ENCODE measurements at places on chromosomes 16 and 17.

- DNase-seq, result no peak
These were observed 4.5 kb upstream of the SLC4A1 start for GRCh38 chr17:44272321-44272951.

DNA sequence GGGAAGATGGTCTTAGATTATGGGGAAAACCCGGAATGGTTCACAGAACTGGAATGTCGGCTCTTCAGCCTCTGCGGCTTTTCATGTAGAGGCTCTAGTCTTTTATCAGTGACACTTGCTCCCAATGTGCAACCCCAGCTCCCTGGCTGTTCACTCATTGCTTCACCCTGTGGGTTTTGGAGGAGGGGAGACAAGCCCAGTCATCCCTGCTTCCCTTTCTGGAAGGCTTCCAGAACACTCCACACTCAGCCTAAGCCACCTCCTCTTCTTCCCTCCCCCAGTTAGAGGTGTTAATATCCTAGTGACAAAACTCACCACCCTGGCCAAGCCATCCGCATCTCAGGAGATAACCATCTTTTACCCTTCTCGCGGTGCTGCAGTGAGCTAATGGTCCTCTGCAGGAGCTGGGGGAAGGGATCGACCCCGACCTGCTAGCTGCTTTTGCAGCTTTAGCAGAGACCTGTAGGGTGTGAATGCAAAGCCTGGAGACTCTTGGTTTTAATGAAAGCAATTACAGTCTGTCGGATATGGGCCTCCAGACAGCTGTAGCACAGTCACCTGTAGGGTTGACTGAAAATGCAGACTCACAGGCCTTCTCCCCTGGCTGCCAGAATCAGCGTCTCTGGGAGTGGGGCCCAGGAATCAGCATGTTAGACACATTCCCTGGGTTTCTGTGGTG, 24.3 kb upstream of the LASP1NB start:
- DNase-seq, result no peak

DNA sequence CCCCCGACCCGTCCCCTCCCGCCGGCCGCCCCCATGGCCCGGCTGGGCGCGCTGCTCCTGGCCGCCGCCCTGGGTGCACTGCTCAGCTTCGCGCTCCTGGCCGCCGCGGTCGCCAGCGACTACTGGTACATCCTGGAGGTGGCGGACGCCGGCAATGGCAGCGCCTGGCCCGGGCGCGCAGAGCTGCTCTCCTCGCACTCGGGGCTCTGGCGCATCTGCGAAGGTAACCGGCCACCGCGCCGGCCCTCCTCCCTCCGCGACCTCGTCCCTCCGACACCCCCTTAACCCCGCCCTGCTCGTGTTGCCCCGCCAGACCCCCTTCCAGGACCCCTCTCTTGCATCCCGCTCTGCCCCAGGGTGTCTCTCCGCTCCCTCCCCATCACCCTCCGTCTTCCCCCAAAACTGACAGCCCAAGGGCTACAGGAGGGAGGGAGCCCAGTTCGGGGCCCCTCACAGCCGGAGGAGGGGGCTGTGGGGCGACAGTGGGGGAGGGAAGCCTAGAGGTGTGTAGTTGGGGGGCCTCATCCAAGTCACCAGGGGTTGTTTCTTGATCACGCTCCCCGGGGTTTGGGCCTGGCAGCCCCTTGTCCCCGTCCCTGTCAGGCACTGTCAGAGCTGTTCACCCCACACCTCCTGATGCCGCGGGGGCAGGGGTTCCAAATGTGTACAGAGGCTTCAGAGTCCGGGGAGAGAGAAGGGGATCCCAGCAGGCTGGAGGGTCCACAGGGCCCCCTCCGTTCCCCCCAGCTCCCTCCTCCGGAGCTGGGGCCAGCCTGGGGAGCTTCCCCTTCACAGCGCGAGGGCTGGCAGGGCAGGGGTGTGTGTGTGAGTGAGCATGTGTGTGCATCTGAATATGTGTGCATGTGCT, 794 bp downstream of the TMEM235 start:
- DNase-seq, result peak; percentile 29

DNA sequence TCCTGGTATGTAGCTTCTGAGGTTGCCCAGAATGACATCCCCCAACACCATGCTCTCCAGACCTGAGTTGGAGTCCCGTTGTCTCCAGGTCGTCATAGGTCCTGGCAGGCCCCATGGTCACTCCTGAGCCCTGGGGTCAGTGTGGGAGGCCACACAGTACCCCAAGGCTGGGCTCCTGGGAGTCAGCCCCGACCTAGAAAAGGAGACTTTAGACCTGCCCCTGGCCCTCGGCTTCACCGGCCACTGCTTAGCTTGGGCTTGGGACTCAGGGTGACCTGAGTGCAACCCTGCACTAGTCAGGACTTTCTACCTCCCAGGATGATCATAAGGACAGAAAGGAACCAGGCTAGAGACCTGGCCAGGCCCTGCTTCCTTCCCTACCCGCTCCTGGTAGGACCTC, 65.8 kb downstream of the PRMT7 start:
- no peak for DNase-seq

DNA sequence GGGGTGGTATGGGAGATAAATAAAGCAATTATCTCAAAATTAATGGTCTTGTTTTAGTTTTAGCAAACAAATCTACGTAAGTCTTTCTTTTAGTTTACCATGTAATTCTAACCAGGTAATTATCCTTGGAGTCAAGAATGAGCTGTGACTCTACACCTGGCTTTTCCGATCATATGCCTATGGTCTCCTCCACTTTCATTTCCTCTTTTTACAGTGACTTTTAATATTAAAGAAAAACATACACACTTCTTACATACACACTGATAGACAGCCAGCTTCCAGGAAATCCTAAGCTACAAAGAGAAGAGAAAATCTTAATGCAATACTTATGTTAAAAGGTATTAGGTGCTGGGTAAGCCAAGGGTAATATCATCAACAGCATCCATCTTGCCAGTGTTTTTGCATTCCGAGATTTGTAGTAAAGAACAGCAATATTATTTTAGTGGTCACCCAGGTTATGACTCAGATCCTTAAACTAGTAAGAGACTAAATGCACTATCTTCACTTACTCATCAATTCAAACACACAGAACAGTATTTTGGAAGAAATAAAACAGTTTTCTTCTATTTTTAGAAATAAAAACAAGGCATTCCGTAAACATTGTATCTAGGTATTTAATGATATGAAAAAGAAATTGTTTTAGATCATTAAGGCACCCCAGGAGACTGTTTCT, 4.4 kb upstream of the IRX5 start:
- DNase-seq, result no peak

DNA sequence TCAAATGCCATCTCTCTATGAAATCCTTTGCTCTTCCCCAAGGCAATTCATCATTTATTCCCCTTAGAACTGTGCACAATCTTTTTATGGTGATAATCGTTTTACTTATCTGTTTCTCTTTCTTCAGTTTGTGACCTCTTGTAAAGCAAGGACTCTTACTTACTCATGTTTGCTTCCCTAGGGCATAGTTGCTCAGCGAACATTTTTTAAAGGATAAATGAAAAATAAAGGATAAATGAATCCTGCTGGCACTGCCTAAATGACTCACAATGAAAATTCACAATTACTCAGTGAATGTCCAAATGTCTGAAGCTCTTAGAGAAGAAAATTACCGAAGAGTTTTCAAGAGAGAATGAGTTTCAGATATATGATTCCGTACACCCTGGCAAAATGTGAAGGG, 671.7 kb downstream of the CDH11 start:
- no peak for DNase-seq

- no peak for DNase-seq
These were observed 660 bp downstream of the RHBDF1 start for GRCh38 chr16:71540-72401.

GRCh38 chr16:1701216-1701878, 4.6 kb upstream of the MAPK8IP3 start:
- DNase-seq, result no peak

- DNase-seq, result no peak
These were observed 185.1 kb downstream of the RPTOR start for GRCh38 chr17:80729761-80730160.

- peak; percentile 57 for DNase-seq
These were observed 747 bp downstream of the ATXN7L3 start for GRCh38 chr17:44198721-44199552.

DNA sequence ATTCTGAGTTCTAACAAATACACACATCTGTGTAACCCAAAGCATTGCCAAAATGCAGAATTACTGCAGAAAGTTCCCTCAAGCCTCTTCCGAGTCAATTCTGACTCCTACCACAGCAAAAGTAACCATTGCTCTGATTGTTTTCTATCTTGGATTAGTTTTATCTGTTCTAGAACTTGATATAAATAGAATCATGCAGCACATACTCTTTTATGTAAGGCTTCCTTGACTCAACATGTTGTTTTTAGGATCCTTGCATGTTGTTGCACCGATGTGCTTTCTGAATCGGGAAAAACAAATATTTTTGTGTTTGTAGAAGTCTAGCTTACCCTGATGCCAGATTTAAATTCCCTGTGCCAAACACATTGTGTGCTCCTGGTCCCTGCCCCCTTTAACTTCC, 140.4 kb downstream of the CDH13 start:
- no peak for DNase-seq

GRCh38 chr16:1149101-1149636, 3.7 kb upstream of the CACNA1H start:
- no peak for DNase-seq

DNA sequence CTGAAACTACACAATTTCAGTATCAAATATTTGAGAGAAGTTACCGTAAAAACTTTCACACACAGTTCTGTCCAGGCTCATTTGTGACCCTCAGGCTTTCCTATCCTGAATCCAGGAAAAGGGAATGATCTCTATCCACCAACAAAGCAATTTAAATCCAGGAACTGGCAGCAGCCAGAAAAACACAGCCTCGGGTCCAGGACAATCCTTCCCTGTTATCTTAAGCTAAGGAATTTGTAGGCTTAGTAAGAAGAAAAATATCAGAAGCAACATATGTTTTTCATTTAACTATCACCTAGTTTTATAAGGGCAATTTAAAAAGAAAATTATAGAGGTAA, 47.1 kb downstream of the TEX2 start:
- no peak for DNase-seq

DNA sequence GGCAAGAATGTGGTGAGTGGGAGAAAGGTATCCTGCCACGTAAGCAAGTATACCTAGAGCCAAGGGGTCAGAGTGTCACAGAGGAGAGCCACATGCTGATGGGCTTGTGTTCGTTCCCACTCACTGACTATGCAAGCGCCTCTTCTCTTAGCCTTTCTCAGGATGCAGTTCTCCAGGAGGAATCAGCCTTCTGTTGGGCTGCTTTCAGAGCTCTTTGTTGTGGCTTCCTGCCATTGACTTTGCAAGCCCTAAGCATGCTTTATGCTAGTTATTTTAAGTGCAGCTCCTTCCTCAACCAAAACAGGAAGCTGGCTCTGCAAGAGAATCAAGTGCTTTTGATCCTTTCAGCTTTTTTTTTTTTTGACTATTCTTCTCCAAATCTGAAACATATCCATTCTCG, 66.6 kb downstream of the SIAH1 start:
- DNase-seq, result no peak

- DNase-seq, result no peak
These were observed 5.3 kb upstream of the C1QBP start for GRCh38 chr17:5444209-5444608.

DNA sequence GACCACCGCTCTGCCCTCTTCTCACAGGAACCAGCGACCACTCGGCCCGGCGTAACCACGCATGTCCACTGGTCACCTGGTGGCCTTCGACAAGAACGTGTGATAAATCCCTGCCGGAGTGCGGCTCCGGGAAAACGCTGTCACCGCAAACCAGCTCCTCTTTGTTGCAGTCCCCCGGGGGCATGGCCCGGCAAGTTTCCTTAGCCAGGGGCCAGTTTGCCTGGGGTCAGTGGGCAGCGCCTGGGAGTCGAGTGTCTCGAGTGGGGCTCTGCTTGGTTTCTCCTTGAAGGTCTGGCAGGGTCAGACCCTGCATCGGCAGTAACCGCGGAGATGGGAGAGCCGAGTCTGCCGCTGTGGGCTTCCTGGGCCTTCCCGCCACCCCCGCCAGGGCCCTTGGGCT, 52.5 kb downstream of the JPH3 start:
- no peak for DNase-seq

DNA sequence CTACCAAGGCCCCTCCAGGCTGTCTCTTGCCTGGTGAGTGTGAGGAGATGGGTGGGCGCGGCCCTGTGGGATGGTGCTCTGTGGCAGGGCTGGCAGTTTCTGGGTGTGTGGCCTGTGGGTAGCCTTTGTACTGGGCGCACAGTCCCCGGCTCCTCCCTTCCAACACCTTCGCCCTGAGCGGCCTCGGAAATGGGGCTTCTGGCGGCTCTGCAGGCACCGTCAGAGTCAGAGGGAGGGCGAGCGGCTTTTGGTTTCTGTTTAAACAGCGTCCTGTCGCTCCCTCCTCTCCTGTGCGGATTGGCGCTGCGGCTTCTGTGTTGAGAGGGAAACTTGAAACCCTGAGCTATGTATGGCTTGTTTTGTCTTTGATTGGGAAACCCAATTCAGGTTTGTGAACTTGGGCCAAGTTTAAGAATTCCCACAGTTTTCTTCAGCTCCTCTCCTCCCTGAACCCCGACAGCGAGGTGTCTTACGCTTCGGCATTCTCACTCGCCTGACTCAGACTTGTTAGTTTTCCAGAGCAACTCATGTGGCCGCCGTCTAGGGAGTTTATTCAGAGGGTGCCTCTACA, 8.3 kb upstream of the ZNF750 start:
- DNase-seq, result peak; percentile 28

- DNase-seq, result no peak
These were observed 19.0 kb downstream of the TRPV1 start for GRCh38 chr17:3590231-3590630.

DNA sequence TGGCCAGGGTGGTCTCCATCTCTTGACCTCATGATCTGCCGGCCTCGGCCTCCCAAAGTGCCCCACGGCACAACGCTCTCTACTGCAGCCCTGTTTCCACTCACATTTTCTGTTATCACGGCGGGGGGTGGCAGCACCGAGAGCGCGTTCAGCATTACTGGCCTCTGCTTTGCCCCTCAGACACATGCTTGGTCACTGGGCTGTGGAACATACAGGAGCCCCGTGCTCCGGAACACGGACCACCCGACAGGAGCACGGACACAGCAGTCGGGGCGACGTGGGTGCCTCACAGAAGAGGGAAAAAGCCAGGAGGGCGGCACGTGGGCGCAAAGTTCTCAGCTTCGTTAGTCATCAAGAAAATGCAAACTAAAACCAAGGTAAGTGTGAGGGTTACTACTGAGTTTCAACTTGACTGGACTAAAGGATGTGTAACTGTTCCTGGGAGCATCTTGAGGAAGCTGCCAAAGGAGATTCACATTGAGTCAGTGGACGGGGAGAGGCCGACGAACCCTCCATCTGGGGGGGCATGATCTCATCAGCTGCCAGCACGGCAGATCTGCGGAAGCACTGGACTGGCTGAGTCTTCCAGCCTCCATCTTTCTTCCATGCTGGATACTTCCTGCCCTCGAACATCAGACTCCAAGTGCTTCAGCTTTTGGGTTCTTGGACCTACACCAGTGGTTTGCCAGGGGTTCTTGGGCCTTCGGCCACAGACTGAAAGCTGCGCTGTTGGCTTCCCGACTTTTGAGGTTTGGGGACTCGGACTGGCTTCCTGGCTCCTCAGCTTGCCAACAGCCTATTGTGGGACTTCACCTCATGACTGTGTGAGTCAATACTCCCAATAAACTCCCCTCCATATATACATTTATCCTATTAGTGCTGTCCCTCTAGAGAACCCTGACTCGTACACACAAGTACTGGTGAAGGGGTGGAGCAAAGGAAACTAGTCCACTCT, 106.8 kb downstream of the ZNF778 start:
- peak; percentile 72 for DNase-seq
